ENCODE measurements at places on chromosomes 7 and 10. TPM values are rescaled to one million over a fixed set of nuclear protein-coding genes. Genes with fewer than 3 reads are reported as not detected.

Gene DNAH11
- not detected for polyA plus RNA-seq

DNA sequence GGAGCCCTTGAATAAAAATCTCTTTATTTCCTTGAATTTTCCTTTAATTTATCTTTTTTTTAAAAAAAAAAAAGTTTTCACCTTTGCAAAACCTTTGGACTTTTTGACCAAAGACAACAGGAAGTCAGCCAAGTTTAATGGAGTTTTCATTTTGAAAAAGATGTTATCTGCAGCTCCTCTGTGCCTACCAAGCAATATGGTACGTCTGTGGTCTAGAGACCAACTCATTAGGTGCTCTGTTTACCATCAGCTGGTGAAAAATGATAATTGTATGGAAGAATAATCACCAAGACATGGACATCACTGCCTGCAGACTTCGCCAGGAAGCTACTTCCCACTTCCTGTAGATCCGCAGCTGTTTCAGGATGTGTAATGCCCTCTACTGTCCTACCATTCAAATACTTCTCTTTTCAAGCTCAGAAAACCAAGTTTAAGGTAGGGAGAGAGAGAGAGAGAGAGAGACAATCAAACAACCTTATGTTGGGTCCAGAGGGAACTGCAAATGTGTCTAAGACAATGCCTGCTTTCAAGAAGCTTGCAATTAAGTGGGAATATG, 18.7 kb downstream of the PLXNA4 start:
- no peak for DNase-seq

DNA sequence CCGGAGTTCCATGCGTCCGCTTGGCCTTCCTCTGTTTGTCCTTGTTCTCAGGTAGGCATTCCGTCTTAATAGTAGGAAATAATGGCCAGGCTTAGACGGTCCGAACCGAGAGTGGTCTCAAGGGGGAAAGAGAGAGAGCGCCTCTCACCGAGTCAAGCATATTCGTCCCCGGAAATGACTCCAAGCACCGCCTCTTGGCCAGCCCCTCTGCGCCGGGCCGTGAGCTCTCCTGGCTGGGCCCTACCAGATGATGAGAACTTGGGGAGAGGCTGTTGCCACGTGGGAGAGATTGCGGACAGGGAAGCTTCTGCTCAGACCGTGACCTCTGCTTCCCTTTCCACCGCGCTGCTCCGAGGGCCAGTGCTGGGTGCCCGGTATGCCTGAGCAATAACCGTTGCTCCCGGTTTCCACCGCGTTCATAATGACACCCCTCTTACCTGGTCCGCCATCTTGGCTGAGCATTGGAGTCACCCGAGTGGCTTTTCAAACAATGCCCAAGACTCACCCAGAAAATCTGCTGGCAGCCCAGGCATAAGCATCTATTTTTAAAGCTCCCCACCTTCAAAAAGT, 251.1 kb upstream of the SHH start:
- DNase-seq, result no peak

Gene CYP3A5
- 9.6 TPM for polyA plus RNA-seq

DNA sequence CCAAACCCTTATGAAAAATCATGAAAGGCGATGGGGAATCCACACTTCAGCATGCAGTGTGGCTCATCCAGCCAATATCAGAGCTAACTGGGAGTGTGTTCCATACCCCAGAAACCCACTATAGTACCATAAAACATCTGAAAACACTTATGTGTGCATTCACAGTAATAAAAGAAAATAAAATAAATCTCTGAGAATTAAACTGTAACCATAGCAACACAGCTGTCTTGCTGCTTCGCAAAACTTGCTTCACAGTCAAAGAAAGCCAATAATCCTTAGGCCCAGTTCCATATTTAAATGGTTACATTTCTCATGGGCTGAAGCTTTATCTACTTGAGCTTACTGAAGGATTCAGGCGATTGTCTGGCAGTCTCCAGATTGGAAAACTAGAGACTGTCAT, 19.9 kb upstream of the POLR1F start:
- DNase-seq, result no peak

GRCh38 chr10:75492173-75492925, 60.9 kb downstream of the LRMDA start:
- DNase-seq, result no peak

DNA sequence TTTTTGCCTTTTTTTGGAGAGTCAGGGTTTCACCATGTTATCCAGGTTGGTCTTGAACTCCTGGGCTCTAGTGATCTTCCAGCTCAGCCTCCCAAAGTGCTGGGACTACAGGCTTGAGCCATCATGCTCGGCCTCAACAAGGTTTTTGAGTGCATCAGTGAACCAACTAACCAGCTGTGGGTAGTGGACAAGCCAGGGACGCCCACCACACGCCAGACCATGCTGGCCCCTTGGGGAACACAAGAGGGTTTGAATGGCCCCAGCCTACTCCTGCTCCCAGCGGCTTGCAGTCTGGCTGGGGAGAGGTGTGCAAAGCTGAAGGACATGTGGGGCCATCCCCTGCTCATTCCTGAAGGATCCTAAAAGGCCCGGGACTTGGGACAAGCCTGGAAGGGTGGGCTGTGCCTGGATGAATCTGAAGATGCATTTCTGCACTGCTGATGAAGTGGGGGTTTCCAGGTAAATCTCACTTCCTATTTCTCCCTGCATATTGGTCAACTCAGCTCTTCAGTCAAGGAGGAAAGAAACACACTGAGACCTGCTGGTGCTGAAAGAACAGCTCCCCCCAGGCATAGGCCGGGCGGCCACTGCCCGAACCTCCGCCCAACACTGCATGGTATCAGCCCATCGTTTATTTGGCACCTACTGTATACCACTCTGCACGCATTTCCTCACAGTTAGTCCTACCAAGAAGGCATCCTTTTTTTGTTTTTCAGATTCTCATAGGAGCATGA, 6.9 kb downstream of the MMD2 start:
- no peak for DNase-seq

DNA sequence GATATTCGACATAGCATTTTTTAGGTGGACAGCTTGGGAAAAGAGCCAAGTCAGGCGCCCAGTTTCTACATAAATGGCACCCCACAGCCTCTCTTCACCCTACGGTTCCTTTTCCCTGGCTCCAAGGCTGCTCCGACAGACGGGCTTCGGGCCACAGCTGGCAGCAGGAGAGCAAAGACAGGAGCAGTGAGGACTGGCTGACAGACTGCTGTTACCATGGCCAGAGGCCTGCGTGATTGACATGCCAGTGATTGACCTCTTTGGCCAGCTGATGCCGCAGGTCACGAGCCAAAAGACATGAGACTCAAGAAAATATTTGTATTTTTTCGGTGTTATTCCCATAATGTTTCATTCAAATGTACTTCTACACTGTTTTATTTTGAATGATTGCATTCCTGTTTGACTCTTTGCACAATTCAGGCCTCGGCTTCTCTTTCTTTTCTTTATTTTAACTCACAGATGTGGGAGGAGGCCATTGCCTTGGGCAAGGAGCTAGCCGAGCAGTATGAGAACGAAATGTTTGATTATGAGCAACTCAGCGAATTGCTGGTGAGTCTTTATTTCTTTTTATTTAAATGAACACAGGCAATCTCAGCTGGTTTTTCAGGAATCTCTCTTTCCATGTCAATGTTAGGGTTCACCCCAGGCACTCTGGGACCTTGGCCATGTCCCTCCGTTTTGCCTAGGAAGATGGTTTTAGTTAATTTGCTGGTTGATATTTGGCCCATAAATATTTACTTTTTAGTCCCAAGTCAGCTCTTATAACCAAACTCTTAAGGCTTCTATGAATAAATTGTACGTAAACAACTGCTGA, 146.3 kb upstream of the NPS start:
- DNase-seq, result no peak

Gene METTL27
- 3.6 TPM for polyA plus RNA-seq

Measured in HepG2 (cell line).